Stimulated activated CD4-positive, alpha-beta T cell treated with anti-CD3 and anti-CD28 coated beads, TNF-alpha, amount 100 ng/mL, for 1 hour (primary cell): ENCODE measurements at places on chromosomes 1 and 21.

DNA sequence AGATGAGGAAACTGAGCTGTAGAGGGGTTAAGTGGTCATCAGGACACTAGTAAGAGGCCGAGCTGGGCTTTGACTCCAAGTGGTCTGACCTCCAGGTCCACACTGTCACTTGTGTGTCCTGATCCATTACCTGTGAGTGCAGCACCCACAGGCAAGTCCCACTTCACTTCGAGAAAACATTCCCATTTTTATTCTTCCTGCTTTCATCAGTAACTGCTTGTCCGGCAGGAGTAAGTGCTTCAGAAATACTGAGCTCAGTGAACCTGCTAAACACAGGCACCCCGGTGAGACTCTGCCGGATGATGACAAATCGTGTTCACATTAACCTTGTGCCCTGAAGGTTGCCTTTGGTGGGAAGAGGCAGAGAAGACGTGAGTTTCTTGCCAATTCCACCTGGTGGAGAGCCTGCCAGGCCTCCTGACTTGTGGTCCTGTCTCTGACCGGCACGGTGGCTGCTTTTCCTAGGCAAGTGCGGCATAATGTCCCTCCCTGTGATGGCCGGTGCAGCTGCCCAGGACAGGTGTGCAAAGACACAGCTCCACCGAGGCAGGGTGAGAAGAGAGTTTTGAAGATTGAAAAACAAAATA, 29.4 kb downstream of the ZBTB18 start:
- DNase-seq, result no peak

DNA sequence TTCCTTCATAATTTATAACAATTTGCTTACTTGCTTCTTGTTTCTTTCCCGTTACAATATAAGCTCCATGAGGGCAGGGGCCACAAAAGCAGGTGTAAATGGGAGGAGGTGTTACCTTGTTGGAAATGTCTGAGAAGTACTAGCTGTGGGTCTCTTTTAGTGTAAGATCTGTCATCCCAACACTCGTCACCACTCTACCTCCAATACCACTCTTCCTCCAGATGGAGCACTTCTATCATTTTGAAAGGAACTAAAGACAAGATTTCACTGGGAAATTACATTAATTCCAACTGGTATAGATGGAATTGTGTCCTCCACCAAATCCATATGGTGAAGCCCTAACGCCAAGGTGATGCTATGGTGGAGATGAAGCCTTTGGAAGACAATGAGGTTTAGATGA, 53.0 kb upstream of the CPLANE2 start:
- DNase-seq, result no peak

DNA sequence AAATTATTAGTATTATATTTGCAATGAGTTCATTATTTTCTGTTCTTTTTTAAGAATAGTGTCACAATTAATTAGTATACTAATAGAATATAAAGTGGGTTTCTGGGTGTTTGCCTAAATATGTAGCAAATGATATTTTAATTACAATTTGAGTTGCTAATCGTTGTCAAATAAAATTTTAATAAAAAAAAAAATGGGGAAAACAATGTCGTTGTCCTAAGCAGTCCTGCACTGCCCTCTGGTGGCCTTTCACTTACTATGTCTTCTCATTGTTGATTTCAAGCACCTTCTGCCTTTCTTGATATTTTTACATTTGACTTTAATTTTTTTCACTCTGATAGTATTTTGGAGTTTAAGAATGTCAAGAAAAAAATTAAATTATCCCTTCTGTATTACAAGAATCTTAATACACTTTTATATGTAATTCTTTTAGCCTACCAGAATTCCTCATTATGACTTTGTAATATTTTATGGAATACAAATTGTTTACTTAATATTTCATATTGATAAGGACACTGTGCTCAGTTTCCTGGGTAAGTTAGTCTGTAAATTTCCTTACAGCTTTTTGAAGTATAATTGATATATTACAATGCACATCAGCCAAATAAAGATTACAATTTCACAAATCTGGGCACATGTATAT, 104.5 kb upstream of the FMN2 start:
- DNase-seq, result no peak

- DNase-seq, result no peak
Observed at GRCh38 chr1:200973937-200974657, 49.4 kb downstream of the KIF21B start.

DNA sequence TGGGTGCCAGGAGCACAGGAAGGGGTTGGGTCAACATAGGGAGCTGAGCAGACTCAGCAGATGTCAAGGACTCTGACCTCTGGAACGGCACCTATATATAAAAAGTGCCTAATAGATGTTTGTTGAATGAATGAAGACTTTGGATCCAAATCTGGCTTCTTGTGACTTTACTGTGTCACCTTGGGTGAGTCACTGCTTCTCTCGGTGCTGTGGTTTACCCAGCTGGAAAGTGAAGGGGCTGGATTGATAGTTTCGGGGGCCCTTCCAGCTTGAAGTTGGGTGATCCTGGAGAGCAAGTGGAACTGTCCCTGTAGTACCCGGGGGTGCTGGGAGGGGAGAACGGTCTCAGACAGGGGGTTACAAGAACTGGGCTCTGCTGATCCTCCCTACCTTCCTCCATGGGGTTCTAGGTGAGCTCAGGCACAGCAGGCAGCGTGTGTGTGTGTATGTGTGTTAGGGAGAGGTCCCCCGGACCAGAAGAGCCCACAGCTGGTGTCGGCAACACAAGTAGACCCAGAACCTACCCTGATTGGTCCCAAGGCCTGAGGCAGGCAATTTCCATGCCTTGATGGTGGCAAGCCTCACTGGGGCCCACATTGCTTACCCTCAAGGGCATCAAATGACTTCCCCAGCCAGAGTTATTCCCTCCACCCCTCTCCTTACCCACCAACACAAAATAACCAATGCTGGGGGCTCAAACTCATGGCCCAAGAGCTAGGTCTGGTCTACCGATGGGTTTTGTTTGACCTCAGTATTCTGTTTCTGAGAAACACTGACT, 5.5 kb upstream of the PADI1 start:
- no peak for DNase-seq

GRCh38 chr1:223125766-223126165, 17.3 kb downstream of the TLR5 start:
- no peak for DNase-seq

GRCh38 chr1:23020706-23021405, 1.6 kb downstream of the KDM1A start:
- no peak for DNase-seq

DNA sequence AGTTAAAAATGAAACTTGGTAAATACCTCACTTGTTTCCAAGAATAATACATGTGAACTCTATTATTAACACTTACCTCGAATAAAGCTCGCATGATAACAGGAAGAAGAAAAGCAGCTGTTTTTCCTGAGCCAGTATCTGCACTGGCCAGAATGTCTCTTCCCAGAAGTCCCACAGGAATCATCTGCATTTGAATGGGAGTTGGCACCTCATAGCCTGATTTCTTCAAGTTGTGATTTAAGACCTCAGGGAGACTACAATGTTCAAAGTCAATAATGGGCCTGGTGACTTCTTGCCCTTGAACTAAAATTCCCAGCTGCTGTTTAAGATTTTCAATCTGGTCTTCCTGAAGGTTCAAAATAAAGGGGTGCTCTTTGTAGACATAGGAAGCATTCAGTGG, 3.8 kb downstream of the DDX59 start:
- no peak for DNase-seq

GRCh38 chr1:18736958-18737357, 106.3 kb downstream of the PAX7 start:
- no peak for DNase-seq

GRCh38 chr1:43171312-43171875, 696 bp downstream of the EBNA1BP2 start:
- DNase-seq, result no peak

DNA sequence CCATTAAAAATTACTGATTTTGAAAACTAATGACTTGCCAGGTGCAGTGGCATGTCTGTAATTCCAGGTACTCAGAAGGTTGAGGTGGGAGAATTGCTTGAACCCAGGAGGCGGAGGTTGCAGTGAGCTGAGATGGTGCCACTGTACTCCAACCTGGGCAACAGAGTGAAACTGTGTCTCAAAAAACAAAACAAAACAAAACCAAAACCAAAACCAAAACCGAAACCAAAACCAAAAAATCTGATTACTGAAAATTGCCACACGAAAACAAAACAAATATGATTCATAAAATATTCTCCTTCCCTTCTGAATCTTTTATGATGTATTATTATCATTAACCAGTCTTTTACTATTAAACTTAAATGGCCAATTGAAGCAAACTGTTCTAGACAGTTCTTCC, 74.1 kb downstream of the SERINC2 start:
- DNase-seq, result no peak

DNA sequence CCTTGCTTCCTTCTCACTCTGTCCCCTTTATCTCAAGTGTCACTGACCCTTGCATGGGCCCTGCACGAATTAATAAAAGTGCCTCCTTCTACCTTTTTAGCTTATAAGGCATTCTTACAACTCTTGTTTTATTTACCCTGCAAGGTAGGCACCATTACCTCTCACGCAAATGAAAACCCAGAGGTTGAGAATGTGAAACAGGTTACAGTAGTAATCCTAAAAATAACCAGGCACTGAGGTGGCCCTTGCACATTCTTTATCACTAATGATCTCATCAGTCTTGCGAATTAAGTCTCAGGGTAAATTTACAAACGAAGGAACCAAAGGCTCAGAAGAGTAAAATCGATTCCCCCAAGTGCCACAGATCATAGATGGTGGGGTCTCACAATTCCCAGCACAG, 3.7 kb downstream of the GLIS1 start:
- no peak for DNase-seq

DNA sequence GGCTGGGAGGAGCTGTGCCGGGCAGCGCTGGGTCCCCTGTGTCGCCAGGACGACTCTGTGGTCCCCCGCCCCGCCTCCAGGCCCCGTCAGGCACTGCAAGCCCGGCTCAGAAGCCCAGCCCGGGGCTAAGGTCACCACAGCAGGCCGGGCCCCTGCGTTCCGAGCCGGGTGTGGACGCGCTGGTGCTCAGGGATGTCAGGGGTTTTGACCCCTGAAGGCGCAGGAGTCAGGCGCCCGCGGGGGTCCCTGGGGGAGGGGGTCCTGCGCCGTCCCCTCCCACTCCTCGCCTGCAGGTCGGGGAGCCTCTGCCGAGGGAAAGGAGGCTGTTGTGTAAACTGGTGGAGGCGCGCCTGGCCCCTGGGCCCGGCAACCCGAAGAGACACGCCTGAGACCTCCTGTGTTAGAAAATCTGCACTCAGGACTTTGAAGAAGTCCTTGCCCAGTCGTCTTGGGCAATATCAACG, 23.7 kb upstream of the TMEM54 start:
- DNase-seq, result no peak

DNA sequence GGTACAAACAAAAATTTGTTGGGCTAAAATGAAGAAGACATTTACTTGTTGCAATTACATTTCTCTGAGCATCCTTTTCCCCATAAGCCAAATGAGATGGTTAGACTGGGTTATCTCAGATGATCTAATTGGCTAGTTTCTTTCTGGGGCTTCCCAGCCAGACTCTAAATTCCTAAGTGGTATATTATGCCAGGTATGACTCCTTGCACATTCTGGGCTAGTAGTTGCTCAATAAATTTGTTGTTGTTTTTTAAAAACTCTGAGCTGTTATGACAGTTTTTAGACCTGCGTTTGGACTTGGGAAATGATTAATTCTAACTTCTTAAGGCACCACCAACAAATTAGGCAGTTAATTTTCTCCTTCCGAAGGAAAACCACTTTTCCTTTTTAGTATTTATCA, 66.1 kb downstream of the UCK2 start:
- DNase-seq, result no peak

DNA sequence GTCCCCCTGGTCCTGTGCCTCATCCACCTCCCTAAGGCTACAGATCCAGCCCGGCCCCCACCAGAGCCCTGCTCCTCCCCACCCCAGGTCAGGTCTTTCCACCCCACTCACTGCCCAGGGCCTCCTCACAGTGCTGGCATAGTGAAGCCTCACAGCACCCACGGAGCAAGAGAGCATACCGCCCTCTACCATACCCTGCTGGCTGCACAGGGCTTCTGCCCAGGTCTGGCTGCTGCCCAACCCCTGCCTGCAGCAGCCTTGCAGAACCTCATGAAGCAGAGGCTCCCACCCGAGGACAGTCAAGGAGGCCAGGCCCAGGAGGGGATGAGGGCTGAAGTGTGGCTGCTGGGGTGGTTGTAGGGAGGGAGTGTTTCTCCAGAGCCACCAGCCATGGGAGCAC, 19.7 kb upstream of the ARF1 start:
- DNase-seq, result no peak

- DNase-seq, result no peak
Observed at GRCh38 chr1:100720751-100721150, 1.2 kb downstream of the VCAM1 start.

GRCh38 chr1:245195398-245195797, 40.6 kb downstream of the KIF26B start:
- no peak for DNase-seq

GRCh38 chr1:198778049-198778448, 139.2 kb downstream of the PTPRC start:
- no peak for DNase-seq

DNA sequence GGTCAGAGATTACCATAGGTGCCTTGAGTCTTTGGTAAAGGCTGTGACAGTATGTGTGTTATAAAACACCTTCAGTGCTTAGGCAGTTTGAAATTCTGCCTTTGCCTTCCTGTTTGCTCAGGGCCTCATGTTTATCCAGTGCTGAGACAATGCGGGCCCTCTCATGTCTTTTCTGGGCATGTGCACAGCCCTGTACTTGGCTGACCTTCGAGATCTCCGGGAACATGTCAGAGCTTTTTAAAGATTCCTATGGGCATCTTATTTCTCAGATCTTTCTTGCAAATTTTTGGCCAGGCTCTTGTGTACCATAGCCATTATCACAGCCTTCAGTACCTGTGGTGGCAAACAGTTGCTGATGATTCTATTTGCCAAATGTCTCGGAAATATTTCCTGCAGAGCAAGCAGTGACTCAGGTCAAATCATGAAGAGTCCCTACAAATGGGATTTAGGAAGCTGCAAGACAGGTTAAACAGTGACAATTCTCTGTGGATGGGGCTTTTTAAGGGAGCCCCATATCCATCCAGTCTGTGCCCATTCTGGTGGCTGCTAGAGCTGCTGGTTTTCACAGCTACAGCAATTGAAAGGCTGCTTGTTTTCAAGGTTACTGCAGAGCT, 42.1 kb downstream of the HOOK1 start:
- DNase-seq, result no peak

GRCh38 chr1:37755951-37756560, 8.9 kb downstream of the EPHA10 start:
- no peak for DNase-seq

GRCh38 chr1:116164604-116165368, 53.6 kb downstream of the MAB21L3 start:
- no peak for DNase-seq

DNA sequence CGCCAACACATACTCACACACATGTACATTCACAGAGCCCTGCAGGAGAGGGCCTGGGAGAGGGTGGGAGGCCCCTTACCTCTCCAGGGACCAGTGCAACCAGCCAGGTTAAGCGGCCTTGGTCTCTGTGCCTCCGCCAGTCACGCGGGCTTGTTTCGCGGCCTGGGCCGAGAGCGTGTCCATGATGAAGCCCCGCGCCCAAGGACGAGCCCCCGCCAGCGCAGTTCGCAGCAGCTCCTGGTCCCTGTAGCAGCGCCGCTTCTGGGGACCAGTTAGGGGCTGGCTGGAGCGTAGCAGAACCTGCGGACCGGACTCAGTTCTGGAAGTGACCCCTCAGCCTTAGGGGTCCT, 7.3 kb upstream of the FAM167B start:
- DNase-seq, result no peak
